Astrocyte (in vitro differentiated cells and primary cell): ENCODE measurements at places on chromosomes 5 and 9. TPM values are rescaled to one million over a fixed set of nuclear protein-coding genes. Genes with fewer than 3 reads are reported as not detected.
A peak's percentile ranks its signal among the peaks of the same experiment; 100 is the strongest.

DNA sequence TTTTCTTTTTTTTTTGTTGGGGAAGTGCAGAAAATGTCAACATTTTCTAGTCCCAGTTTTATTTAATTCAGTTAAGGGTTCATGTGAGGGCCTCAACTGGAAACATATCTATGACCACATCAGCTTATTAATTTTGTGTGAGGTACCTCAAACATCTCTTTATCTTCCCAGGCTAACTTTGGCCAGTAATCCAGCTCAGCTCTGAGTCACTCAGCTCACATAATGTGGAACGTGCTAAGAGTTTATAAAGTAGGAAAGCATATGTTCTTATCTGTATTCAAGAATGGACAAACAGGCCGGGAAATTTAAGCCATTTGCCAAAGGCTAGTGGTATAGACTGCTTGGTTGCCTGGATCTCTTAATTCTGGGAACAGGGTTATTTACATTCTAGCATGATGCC, 118.4 kb downstream of the INSYN2B start:
- H3K36me3 ChIP-seq: peaks cover 10% of the 10 kb centered on the region
- H3K4me3 ChIP-seq: no peak overlapping the region
- peaks cover 10% of the 10 kb centered on the region for H3K4me1 ChIP-seq
- DNase-seq: peak; percentile 93
- H3K27ac ChIP-seq: peak overlapping the region; percentile 52

- H3K4me1 ChIP-seq: peaks cover 57% of the 10 kb centered on the region
- peak overlapping the region; percentile 92 for H3K27ac ChIP-seq
- peak; percentile 39 for DNase-seq
- H3K27me3 ChIP-seq: no peaks in the 10 kb centered on the region
- H3K4me3 ChIP-seq: no peak overlapping the region
- H3K36me3 ChIP-seq: peaks cover 7% of the 10 kb centered on the region
These were observed 5.5 kb downstream of the DNAJB5 start for GRCh38 chr9:34994900-34995669.

Gene CCNJL
- total RNA-seq: 12.5 and 15.7 TPM in 2 replicates

Gene PCDHA9
- total RNA-seq: 0.95 and 1.1 TPM in 2 replicates

Gene PDCD1LG2
- total RNA-seq: 8.8 and 9.4 TPM in 2 replicates
